ENCODE measurements at places on chromosomes 5 and 9.

DNA sequence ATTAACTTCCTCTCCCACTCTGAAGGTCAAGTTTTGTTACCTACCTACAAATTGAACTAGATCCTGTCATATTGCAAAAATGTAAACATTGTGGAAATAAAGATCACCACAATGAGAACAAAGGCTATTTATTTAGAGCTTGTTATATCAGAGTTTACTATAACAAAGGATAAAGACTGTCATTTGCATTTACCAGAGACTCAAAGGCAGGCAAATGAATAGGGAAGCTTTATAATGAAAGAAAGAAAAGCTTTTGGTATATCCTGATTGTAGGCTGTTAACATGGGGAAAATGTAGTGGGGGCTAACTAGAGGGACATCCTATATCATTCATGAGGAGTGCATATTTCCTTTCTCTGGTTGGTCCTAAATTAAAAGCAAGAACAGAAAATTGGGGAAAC, 403.5 kb upstream of the TYRP1 start:
- DNase-seq, result no peak

DNA sequence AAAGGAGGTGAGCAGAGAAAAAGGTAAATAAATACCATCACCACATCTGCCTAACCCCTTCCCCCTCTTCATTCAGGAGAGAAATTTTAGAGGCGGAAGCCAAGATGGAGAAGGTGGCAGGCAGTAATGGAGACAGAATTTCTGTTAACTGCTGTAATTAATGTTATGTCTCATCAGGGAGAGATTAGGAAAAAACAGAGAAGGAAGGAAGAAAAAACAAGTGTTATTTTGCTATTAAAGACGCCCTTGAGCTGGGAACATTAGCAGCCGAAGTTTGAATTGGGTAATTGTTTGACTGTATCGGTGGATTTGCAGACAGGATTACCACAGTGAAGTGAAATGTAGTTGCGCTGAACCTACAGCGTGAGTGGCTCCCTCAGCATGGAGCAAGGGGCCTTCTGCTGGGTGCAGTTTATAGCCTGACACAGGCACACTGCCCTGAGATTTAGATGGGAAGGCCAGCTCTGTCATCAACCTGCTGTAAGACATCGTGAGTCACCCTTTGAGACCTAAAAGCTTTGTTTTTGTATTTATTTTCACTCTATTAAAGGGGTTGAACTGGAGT, 136.3 kb downstream of the ASTN2 start:
- DNase-seq, result peak; percentile 71

DNA sequence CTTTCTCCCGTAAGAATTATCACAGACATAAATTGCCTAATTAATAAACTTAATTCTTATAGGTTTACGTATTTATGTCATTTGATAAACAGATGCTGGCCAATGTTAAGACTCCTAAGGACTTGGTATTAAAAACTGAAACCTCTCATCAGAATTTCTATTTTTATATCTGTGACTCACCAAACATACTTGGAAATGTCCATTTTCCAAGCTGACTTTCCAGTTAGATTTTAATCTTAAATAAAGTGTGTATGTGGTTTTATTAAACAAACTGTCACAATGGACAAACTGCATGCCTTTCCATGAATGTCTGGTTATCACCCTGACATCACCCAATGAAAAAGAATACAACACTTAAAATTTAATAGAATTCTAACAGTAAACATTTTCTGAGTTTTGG, 12.6 kb upstream of the COL23A1 start:
- no peak for DNase-seq

GRCh38 chr5:110018509-110018908, 328.8 kb downstream of the MAN2A1 start:
- no peak for DNase-seq

DNA sequence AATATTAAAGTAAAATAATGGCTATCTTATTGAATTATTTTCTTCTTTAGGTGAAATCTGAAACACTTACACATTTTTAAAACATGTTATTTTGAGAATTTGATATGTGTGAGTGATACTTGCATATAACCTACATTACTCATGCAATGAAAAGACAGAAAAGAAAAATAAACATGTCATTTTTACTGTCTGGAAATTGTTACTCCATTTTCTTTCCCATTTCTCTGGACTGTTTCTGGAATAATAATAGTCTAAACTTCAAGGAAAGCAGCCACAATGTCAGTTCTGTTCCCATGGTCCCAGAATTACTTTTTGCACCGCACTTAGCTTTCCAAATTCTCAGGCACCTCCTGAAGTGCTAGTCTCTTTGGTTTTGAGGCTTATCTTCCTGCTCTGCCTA, 145.5 kb downstream of the PRR16 start:
- no peak for DNase-seq

DNA sequence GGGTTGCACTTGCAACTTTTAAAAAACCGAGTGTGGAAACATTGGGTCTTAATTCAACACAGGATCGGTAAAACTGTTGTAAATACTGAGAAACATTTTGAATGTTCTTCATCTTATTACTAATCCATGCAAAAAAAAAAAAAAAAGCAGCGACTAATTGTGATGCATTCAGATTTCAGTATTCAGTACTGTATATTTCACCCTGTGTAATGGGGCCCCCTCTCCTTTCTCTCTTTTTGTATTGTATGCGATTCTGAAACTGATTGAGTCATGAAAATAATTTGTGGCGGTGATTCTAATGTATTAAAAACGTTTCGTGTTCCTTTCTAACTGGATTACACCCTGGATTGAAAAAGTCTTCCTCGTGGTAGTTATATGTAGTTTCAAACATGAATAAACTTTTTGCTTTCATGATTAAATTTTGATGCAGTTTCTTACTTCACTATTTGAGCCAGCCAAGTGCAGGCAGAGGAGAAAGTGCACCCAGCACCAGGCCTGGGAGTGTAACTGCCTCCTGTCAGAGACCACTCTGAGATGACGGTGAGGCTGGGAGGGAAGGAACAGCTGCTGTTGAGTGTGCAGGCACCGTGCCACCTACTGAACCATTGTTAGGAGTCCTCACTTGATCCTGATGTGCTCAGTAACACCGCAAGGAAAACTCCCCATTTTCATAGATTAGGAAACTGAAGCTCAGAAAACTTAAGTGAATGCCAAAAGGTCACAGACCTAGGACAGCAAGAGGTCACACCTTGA, 220.0 kb downstream of the PBX3 start:
- DNase-seq, result peak; percentile 64

GRCh38 chr9:72661401-72662135, 140.2 kb downstream of the TMC1 start:
- DNase-seq, result no peak

DNA sequence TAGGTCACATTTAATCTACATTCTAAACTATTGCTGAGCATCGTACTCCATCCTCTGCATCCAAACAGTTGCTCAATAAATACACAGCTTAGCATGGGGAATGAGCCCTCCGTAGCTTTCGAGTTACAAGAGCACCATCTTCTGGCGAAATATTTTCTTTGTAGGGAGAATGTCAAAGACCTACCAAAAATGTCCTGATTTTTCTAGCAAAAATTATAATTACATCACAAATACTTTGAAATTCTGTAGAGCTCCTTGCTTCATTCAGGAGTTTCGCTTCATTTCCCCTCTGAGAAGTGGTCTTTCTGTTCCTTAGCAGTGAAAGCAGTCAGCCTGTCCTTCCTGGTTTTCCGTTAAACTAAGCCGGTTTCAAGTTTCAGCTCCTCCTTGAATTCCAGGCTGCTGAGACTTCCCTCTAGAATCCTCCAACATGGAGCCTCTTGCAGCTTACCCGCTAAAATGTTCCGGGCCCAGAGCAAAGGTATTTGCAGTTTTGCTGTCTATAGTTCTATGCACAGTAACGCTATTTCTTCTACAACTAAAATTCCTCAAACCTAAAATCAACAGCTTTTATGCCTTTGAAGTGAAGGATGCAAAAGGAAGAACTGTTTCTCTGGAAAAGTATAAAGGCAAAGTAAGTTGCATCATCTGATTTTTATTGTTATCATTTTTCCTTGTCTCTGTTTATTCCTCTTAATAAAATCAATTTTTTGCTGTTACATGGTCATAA, at the start of gene GPX8:
Gene GPX8 (plus strand): TSS at position 409 of the 730 bp plus-strand sequence. CDS start 22 bp downstream, at position 431.
- no peak for DNase-seq

DNA sequence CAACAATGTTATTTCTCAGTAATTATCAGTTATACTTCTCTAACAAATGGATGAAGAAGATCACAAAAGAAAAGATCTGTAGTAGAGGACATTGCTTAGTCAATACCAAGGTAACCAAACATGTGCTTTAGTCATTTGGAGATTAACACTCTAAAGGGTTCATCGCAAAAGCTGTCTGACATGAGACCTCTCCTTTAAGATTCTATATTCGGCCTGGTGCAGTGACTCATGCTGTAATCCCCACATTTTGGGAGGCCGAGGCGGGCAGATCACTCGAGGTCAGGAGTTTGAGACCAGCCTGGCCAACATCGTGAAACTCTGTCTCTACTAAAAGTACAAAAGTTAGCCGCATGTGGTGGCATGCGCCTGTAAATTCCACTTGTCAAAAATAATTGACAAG, 18.3 kb upstream of the CKMT2 start:
- no peak for DNase-seq

GRCh38 chr5:122500245-122501088, 188.4 kb downstream of the SNCAIP start:
- DNase-seq, result peak; percentile 9

DNA sequence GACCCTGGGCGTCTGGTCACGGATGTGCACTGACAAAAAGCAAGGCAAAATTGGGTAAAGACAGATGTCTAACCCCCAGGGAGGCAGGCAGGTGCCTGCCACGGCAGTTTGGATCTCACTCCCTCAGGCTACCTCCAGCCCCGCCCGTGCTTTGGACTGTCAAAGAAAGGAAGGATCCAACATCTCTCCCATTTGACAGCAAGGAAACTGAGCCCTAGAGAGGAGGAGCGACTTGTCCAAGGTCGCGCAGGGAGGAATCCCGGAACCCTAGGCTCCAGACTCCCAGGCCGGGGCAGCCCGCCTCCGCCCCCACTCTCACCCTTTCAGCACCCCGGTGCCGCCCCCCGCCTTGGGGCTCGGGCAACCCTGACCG, 376 bp downstream of the GOLGA1 start:
- peak; percentile 52 for DNase-seq

DNA sequence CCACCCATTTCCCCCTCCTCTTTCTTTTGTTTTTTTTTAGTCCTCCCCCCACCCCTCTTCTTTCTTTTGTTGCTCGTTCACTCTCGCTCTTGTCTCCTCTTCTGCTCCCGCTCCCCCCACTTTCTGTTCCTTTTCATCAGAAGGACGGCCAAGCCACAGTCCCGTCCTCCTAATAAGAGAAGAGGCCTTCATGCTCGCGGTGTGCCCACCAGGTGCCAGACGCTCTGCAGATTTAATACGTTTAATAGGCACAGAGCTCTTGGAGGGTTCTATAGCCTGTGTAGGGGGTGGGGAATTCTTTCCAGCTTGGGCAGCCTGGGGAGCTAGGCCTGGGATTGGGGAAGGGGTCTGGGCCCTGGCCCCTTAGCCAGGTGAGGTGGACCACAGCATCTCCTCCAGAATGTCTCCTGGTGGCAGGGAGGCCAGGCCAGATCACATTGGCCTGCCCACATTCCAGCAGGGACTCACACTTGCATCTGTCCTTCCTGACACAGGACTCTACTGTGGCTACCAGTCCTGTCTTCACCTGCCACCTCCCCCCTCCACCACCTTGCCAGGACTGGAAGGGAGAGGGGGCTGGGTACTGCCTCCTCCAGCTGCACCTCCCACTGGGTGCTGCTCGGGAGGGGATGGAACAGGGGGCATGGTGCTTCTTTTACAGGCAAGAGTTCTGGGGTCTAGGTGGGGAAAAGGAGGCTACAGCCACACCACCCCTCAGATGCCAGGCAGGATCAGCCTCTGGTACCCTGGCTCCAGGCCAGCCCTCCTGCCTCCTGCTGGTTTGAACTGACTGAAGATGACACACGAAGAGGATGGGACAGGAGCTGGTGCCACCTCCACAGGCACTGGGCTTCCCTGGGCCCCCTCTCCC, 6.1 kb upstream of the BARX1 start:
- no peak for DNase-seq

All from NCI-H1105 (cell line).